ENCODE measurements at places on chromosomes 6 and 20. TPM values are rescaled to one million over a fixed set of nuclear protein-coding genes. Genes with fewer than 3 reads are reported as not detected.
A peak's percentile ranks its signal among the peaks of the same experiment; 100 is the strongest.

- no peak for DNase-seq
These were observed 95.5 kb downstream of the PRND start for GRCh38 chr20:4817230-4817671.

DNA sequence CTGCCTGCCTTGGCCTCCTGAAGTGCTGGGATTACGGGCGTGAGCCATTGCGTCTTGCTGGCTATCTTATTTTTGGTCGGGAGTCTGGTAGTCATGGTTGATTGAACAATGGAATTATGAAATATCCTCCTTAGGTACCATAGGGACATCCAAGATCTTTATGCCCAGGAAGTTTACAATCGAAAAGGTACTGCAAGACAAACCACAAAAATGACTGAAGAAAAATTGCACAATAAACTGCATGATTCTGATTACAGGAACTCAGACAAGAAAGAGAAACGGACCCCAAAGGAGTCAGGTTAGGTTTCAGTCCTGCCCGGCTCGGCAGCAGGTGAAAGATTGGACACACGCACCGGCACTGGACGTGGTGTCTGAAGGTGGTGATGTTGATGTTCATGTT is 5.3 kb downstream of the SLC26A8 start:
- DNase-seq, result no peak

ULBP1 gene
- 0.30 TPM for polyA plus RNA-seq

DNA sequence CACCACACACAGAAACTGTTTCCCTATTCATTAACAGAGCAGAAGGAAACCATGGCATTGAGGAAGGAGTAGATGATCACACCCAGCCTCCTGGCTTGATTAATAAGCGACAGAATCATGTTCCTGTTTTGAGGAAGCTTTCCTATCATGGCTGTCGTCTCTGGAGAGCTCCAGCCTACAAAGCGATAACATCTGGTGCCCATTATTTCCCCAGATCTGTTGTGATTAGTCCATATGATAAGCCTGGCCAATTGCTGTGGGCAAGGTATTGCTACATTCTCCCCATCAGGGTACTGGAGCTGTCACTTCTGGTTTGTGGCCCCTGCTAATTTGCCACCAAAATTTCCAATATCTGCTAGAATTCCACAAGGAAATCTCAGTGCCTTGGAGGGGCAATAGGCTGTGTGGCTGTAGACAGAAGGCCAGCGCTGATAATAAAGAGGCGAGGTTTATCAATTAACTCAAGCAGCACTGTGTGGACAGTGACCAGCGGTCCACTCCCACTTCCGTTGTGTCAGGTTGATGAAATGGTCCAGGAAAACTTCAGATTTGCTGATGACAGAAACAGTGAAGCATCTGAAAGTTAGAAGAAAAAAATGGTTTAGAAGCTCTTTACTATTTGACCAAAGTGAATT is 66.4 kb downstream of the OLIG3 start:
- no peak for DNase-seq

IRF4 gene
- polyA plus RNA-seq, result 0.56 TPM

DNA sequence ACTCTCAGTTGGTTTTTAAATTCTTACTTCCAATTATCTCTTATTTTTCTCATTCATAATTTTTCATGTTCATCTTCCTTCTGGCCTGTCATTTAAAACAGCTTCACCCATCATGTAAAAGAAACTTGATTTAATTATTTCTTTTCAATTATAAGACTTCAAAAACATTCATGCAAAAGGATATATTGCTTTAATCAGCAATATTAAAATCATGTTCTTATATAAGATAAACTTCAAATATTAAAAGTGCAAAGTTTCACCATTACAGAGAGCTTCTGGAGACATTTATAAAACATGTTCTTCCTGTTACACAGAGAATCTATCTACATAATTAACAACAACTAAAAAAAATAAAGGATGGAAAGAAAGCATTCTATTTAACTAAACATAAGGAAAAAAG is 396.7 kb upstream of the RUNX2 start:
- DNase-seq, result no peak

CDH4 gene
- polyA plus RNA-seq, result 1.0 TPM

GRCh38 chr6:121539439-121539838 is 104.0 kb downstream of the GJA1 start:
- DNase-seq, result no peak

GRCh38 chr6:161432546-161432945 is 158.7 kb upstream of the AGPAT4 start:
- no peak for DNase-seq

GRCh38 chr6:105804000-105804399 is 282.1 kb upstream of the PRDM1 start:
- DNase-seq, result no peak

GRCh38 chr6:40172272-40172671 is 238.0 kb upstream of the MOCS1 start:
- DNase-seq, result no peak

DNA sequence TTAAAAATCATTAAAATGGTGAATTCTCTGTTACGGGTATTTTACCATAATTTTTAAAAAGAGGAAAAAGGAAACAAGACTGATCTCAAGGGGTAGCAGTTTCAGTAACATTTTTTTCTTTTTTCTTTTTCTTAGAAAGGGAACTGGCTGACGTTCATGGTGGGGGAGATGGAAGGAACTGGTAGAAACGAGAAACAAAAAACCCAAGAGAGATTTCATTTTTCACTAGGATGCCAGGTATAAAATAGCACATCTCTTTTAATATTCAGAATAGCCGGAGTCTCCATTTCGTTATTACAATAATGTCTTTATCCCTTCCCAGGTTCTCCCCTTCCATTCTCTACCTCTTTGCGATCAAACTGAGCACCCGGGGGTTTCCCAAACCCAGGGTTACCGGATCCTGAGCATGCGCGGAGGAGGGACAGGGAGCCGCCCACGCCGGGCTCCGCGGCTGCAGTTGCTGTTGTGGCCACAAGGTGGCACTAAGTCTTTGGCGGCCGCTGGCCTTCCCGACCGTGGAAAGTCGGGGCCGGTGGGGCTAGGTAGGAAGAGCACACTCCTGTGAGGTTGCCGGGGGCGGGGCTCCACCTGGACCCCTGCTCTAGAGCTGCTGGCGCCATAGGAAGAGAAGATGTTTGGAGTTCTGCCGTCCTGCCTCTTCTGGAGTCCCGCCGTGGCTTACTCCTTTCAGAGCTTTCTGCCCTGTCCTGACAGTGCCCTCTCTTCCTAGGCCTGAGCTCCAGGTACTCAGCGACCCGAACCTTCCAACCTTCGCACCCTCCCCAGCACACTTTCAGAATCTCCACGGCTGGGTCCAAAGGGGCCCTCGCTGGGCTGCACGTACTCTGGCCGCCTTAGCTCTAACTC is 146.8 kb downstream of the SH3BGRL2 start:
- peak; percentile 76 for DNase-seq

CDC5L gene
- polyA plus RNA-seq, result 24.1 TPM

- no peak for DNase-seq
These were observed 10.2 kb upstream of the PEX7 start for GRCh38 chr6:136812174-136812573.

- no peak for DNase-seq
These were observed 2.9 kb downstream of the COL20A1 start for GRCh38 chr20:63295846-63296245.

C20orf173 gene
- not detected for polyA plus RNA-seq

- no peak for DNase-seq
These were observed 99.6 kb upstream of the SLC24A3 start for GRCh38 chr20:19112828-19113227.

Data from hindlimb muscle (tissue), 1 donor.